ENCODE measurements at places on chromosomes 2 and 18. TPM values are rescaled to one million over a fixed set of nuclear protein-coding genes. Genes with fewer than 3 reads are reported as not detected.
A peak's percentile ranks its signal among the peaks of the same experiment; 100 is the strongest.

TUBA3D gene
- total RNA-seq, result not detected

DNA sequence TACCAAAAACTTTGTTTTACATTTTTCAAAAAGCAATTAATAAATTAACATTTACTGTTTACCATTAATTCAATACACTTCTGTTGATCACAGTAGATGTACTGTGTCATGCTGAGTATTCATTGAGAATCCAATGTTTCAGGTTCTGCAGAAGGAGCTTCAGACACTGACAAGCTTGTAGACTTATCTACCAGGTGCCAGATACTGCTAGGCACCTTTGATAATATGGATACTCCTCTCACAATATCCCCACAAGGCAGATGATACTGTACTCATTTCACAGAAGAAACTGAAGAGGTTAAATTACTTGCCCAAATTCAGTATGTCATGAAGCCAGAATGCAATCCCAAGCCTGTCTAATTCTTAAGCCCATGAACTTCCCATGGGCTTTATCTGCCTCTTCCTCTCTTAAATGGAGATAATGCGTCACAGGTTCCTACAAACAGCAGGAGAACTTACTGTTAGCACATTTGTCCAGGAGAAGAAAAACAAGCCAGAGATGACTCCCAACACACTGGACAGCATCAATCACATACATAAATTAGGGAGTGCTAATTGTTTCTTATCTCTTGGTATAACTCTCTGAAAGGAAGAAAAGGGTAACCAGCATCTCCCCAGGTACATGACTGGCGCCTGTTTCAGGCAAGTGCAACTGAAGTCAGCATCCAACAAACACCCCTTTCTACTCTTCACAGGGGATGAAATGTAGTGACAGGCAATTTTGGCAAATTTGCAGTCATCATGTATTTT is 27.4 kb downstream of the ITSN2 start:
- no peaks in the 10 kb centered on the region for H3K27me3 ChIP-seq
- peaks cover 6% of the 10 kb centered on the region for H3K4me1 ChIP-seq
- no peak overlapping the region for H3K4me3 ChIP-seq
- no peak overlapping the region for H3K27ac ChIP-seq
- no peaks in the 10 kb centered on the region for H3K36me3 ChIP-seq

RGPD3 gene
- total RNA-seq, result 0.20 TPM

HOXD8 gene
- not detected for total RNA-seq

GRCh38 chr2:96906729-96907114 is 36.8 kb upstream of the SEMA4C start:
- no peaks in the 10 kb centered on the region for H3K4me1 ChIP-seq
- H3K36me3 ChIP-seq, result no peaks in the 10 kb centered on the region
- no peak overlapping the region for H3K4me3 ChIP-seq
- DNase-seq, result no peak
- H3K27me3 ChIP-seq, result no peaks in the 10 kb centered on the region

DNA sequence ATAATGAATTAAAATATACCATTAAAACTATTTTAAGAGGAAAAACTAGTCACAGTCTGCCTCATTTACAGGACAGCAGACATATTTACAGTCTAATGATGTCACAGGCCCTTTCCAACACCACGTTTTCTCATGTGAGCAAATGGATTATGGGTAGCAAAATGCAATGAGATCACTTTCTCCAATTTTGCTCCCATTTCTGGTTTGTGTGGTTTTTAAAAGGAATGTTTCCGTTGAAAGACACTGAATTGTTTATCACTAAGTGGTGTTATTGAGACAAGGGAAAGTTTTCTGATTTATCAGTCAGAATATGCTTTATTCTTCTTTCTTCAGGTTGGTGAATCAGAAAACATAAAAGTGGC is 11.4 kb upstream of the NR4A2 start:
- H3K4me1 ChIP-seq, result peaks cover 19% of the 10 kb centered on the region
- no peak for DNase-seq
- H3K27ac ChIP-seq, result no peak overlapping the region
- H3K27me3 ChIP-seq, result no peaks in the 10 kb centered on the region
- H3K4me3 ChIP-seq, result no peak overlapping the region

DNA sequence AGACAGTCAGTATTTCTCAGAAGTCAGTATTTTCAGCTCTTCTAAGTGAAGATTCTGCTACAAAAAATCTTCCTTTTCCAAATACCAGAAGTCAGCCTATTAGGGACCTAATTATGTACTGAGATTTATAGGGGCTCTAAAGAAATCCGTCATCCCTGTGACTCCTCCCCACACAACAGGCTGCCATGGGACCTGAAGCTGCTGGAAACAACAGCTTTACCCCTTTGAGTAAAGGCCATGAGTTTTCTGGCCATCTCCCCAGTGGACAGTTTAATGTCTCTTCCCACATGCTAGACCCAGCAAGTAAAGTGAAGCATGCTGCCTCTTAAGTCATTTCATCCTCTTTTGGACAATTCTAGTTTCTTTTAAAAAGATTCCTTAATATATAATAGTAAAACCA is 255.7 kb upstream of the ACVR2A start:
- DNase-seq, result no peak
- no peak overlapping the region for H3K27ac ChIP-seq
- no peaks in the 10 kb centered on the region for H3K27me3 ChIP-seq
- no peak overlapping the region for H3K4me3 ChIP-seq
- H3K36me3 ChIP-seq, result no peaks in the 10 kb centered on the region

DNA sequence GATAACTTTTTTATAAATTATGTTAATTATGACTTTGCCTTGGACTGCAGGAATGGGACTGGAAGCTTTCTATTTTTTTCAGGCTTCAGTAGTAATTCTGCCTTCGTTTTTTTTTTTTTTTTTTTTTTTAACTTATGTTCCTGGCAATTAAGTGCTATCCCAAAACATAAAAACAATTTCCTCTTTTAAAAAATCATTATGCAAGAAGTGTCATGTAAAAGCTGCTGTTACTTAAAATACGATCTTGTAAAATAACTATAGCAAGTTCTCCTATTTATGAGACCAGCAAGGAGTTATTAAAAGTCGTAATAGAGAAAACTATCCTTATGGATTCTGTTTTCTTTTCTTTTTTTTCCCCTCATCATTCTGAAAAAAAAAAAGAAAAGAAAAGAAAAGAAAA is 301.6 kb upstream of the FBXO11 start:
- DNase-seq, result no peak
- no peak overlapping the region for H3K27ac ChIP-seq
- no peak overlapping the region for H3K4me3 ChIP-seq
- H3K27me3 ChIP-seq, result no peaks in the 10 kb centered on the region
- H3K4me1 ChIP-seq, result peaks cover 22% of the 10 kb centered on the region
- no peaks in the 10 kb centered on the region for H3K36me3 ChIP-seq

DNA sequence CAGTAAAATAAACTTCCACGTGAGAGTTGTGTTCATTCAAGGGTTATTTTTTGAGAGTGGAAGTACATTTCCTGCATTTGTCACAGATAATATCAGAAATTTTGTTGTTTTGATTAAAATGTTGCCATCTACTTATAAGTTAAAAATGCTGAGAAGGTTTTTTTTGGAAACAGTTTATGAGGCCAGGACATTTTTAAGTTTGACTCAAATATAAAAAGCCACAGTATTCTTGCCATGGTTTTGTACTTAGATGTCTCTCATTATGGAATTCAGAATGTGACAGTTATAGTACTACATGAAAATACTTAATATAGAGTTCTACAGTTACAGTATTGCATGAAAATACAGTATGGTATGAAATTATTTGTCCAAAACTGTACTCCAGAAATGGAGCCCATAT is 44.1 kb downstream of the PDK1 start:
- H3K27me3 ChIP-seq, result no peaks in the 10 kb centered on the region
- no peak overlapping the region for H3K27ac ChIP-seq
- DNase-seq, result no peak
- H3K36me3 ChIP-seq, result peaks cover 28% of the 10 kb centered on the region
- no peak overlapping the region for H3K4me3 ChIP-seq
- no peaks in the 10 kb centered on the region for H3K4me1 ChIP-seq

- peaks cover 4% of the 10 kb centered on the region for H3K4me1 ChIP-seq
- no peak overlapping the region for H3K27ac ChIP-seq
- H3K36me3 ChIP-seq, result no peaks in the 10 kb centered on the region
- H3K27me3 ChIP-seq, result no peaks in the 10 kb centered on the region
- H3K4me3 ChIP-seq, result no peak overlapping the region
- DNase-seq, result no peak
Measured at GRCh38 chr2:204492417-204492816, 52.9 kb upstream of the PARD3B start.

DNA sequence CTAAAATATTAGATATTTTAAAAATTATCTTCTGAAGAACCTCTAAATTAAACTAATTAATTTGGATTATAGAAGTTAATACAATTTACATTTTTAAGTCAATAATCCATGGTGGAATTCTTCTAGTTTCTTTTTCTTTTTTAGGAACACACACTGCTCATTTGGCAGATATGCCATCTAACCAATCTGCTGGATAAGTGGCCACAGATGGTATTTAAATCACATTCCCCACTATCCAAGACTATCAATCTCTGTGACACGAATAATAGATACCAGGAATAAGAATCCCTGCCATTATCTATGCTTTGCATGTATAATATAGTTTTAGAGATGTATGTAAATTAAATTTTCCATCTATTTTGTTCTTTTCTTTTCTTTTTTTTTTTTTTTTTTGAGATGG is 58.5 kb downstream of the CABYR start:
- DNase-seq, result no peak
- H3K27ac ChIP-seq, result no peak overlapping the region
- H3K4me3 ChIP-seq, result no peak overlapping the region
- no peaks in the 10 kb centered on the region for H3K27me3 ChIP-seq
- no peaks in the 10 kb centered on the region for H3K4me1 ChIP-seq
- peaks cover 11% of the 10 kb centered on the region for H3K36me3 ChIP-seq

FBLN7 gene
- total RNA-seq, result 0.07 TPM

GRCh38 chr2:3313781-3314375 is 63.7 kb downstream of the EIPR1 start:
- DNase-seq, result no peak
- peaks cover 11% of the 10 kb centered on the region for H3K36me3 ChIP-seq
- no peak overlapping the region for H3K4me3 ChIP-seq
- H3K4me1 ChIP-seq, result no peaks in the 10 kb centered on the region

DNA sequence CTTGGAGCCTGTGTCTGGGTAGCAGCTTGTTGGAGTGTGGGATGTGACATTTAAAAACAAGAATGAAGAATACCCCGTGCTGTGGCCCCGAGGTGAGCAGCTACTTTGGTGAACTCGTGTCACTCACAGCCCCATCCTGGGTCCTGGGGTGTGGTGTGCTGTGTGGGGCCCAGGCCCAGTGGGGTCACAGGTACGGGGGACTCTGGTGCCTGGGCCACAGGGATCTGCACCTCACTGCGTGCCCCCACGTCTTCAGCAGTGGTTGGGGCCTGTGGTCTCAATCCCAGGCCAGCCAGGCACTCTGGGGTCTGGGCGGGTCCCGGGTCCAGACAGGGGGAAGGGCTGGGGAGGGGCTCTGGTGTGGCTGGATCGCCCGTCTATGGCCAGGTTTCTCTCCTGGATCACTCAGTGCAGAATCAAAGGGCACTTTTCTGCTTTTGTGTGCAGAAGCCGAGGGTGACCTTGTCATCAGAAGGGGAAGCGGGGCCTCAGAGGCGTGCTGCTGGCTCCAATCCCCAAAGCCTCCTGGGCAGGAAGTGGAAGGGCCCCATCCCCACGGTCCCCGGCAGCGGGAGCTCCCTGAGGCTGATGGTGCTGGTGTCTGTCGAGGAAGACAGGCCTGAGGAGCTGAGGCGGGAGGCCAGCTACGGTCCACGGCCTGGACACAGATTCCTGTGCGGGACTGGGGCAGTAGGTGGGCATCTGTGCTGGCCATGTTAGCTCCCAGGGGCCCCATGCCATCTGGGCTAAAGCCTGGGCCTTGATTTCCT is 1.4 kb downstream of the GPR35 start:
- no peaks in the 10 kb centered on the region for H3K4me1 ChIP-seq
- no peak for DNase-seq
- no peaks in the 10 kb centered on the region for H3K36me3 ChIP-seq

GRCh38 chr18:11800566-11801334 is 50.5 kb upstream of the CHMP1B start:
- H3K27ac ChIP-seq, result no peak overlapping the region
- peaks cover 36% of the 10 kb centered on the region for H3K27me3 ChIP-seq
- no peak for DNase-seq
- H3K4me3 ChIP-seq, result no peak overlapping the region
- H3K36me3 ChIP-seq, result no peaks in the 10 kb centered on the region

- no peak overlapping the region for H3K4me3 ChIP-seq
- no peaks in the 10 kb centered on the region for H3K27me3 ChIP-seq
- no peak for DNase-seq
- peaks cover 14% of the 10 kb centered on the region for H3K4me1 ChIP-seq
- peaks cover 10% of the 10 kb centered on the region for H3K36me3 ChIP-seq
Measured at GRCh38 chr2:23448906-23449305, 63.9 kb downstream of the KLHL29 start.

DNA sequence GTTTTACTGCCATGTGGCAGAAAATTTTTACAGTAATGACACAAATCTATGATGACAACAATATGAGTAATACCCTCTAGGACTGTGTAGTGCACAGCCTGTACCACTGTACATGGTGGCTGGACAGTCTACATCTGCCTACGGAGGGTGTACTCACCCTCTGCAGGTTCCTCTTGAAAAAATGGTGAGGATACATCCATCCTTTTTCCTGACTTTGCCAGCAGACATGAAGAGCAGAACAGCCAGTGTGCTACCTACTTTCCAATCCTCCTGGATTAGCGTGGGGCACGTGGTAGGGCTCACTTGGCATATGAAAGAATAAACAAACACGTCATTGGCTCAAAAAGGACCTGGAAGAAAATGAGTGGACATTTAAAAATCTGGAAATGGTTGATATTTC is 62.6 kb downstream of the TRPM8 start:
- DNase-seq, result no peak
- no peaks in the 10 kb centered on the region for H3K36me3 ChIP-seq
- peaks cover 30% of the 10 kb centered on the region for H3K4me1 ChIP-seq
- no peak overlapping the region for H3K4me3 ChIP-seq
- no peak overlapping the region for H3K27ac ChIP-seq
- no peaks in the 10 kb centered on the region for H3K27me3 ChIP-seq

GRCh38 chr2:166643980-166644379 is 149.9 kb upstream of the SCN7A start:
- H3K27me3 ChIP-seq, result no peaks in the 10 kb centered on the region
- DNase-seq, result no peak
- H3K4me1 ChIP-seq, result no peaks in the 10 kb centered on the region
- H3K4me3 ChIP-seq, result no peak overlapping the region

GRCh38 chr2:120525056-120526046 is 179.4 kb downstream of the INHBB start:
- peaks cover 24% of the 10 kb centered on the region for H3K4me1 ChIP-seq
- H3K27ac ChIP-seq, result no peak overlapping the region
- H3K36me3 ChIP-seq, result no peaks in the 10 kb centered on the region
- no peak overlapping the region for H3K4me3 ChIP-seq
- no peaks in the 10 kb centered on the region for H3K27me3 ChIP-seq
- DNase-seq, result peak; percentile 42

GDF7 gene
- not detected for total RNA-seq
